ENCODE measurements at places on chromosomes 3 and 15.

GRCh38 chr3:23421811-23422516 is 218.8 kb downstream of the UBE2E2 start:
- DNase-seq, result no peak

DNA sequence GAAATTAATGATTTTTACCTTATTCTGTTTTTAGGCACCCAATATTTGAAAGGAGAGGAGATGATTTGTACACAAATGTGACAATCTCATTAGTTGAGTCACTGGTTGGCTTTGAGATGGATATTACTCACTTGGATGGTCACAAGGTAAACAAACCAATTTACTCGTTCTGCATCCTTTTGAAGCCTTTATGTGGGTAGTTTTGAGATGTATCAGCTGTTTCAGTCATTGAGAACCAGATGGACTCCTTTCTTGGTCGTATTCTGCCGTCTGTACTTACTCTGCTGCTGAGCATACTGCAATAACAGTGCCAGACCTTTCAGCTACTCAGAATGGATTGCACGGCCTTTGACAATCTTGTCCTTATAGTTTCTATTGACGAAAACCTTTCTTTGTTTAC is 13.3 kb downstream of the DNAJB11 start:
- no peak for DNase-seq

DNA sequence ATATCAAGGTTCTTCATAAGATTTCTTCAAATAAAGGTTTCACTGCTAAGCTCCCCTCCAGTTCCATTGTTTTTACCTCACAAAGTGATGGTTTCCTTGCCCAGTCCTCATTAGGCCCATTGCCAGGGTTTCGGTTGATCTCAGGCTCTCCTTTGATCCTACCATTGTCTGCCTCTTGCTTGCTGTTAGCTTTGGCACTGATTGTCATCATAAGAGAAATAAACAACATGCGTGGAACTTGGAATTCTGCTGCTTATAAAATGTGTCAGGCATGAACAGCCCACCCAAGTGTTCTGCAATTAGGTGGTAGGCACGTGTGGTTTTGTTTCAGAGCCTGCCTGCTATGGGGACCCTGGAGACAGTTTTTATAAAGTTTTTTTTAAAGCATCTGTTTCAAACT is 107.6 kb upstream of the BFSP2 start:
- DNase-seq, result no peak

DNA sequence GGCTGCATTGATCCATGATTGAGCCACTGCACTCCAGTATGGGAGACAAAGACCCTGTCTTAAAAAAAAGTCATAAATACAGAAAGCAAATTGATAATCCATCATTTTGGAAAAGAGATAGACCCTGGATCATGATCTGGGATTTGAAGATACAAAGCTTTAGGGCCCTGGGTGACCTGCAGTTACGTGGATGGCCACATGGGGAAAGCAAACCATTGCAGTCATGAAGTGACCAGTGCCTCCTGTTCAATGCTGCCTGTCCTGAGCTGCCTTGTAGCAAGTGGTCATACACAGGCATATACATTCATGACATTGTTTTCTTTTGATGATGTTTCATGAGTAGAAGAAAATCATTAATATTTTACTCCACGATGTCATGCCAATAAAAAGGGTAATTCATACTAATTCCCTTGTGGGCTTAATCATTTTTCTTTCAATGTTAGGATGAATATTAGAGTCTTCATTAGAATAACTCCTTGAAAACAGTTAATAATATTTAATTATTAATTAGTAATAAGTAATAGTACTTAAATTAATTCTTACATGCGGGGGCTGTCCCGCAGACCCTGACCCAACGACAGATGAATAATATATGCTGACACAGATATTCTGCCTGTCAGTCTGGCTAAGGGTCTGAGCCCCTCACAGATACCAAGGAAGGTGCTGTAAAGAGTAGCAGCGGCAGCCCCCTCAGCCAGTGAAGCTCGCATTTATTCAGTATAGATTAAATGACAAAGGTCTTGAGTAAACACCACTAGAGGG is 109.0 kb upstream of the UNC13C start:
- no peak for DNase-seq

DNA sequence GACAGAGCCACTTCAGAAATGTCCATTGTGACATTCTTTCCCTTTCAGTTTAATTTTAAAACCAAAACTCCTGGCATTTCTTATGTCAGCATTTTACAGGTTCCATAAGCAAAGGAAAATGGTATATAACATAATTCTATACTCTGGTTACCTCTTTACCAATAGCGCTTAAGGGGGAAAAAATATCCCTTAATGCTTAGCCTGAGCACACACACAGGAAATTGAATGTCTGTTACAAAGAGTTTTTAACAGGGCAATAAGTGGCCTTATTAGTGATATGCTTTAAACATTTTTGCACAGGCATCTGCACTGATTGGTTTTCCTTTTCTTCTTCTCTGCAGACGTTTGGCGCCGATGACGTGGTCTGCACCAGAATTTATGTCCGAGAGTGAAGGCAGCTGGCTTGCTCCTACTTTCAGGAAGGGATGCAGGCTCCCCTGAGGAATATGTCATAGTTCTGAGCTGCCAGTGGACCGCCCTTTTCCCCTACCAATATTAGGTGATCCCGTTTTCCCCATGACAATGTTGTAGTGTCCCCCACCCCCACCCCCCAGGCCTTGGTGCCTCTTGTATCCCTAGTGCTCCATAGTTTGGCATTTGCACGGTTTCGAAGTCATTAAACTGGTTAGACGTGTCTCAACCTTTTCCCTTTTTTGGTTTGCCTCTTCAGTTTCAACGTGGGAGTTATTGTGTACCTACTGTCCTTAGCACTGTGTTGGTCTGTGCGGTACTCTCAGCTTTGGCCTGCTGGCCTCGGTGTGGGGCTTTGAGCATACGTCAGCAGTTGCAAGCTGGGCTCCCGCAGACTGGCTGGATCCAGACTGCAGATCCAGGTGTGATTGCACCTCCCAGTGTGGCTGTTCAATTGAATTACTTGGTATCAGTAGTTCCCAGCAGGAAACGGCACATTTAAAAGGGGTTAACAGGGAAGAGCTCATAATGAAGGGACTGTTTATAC is 7.7 kb downstream of the CRABP1 start:
- DNase-seq, result no peak

GRCh38 chr15:28043691-28044091 is 55.4 kb downstream of the OCA2 start:
- DNase-seq, result no peak

Data from T-helper 17 cell (primary cell).